Activated CD4-positive, alpha-beta T cell treated with anti-CD3 and anti-CD28 coated beads, Interleukin-2, amount 10 ng/mL, durations not matched to agents 7 days and 5 days (primary cell): ENCODE measurements at places on chromosomes 12 and 14. TPM values are rescaled to one million over a fixed set of nuclear protein-coding genes. Genes with fewer than 3 reads are reported as not detected.

GRCh38 chr12:65946821-65947220, 122.5 kb downstream of the HMGA2 start:
- no peak for DNase-seq

DNA sequence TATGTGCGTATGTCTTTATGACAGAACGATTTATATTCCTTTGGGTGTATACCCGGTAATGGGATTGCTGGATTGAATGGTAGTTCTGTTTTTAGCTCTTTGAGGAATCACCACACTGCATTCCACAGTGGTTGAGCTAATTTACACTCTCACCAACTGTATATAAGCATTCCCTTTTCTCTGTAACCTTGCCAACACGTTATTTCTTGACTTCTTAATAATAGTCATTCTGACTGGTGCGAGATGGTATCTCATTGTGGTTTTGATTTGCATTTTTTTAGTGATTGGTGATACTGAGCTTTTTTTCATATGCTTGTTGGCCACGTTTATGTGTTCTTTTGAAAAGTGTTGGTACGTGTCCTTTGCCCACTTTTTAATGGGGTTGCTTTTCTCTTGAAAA, 49.7 kb downstream of the FRS2 start:
- no peak for DNase-seq

- no peak for DNase-seq
These were observed 13.9 kb upstream of the GPRC5D start for GRCh38 chr12:12965836-12966235.

DNA sequence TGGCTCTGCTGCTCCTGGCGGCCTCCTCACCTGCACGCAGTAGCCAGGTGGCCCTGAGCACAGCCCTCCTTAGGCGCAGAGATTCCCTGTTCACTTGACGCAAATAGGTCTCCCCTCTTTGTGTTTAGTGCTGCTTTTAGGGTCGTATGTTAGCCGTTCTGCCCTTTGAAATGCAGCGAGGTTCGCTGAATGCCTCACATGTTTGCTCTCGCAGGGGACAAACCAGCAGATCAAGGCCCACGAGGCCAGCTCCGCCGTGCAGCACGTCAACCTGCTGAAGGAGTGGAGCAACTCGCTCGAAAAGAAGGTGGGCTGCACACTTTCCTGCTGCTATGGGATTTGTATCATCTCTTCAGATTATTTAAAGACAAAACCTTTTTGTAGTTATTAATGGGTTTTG, 31.4 kb upstream of the AMN start:
- DNase-seq: no peak

DNA sequence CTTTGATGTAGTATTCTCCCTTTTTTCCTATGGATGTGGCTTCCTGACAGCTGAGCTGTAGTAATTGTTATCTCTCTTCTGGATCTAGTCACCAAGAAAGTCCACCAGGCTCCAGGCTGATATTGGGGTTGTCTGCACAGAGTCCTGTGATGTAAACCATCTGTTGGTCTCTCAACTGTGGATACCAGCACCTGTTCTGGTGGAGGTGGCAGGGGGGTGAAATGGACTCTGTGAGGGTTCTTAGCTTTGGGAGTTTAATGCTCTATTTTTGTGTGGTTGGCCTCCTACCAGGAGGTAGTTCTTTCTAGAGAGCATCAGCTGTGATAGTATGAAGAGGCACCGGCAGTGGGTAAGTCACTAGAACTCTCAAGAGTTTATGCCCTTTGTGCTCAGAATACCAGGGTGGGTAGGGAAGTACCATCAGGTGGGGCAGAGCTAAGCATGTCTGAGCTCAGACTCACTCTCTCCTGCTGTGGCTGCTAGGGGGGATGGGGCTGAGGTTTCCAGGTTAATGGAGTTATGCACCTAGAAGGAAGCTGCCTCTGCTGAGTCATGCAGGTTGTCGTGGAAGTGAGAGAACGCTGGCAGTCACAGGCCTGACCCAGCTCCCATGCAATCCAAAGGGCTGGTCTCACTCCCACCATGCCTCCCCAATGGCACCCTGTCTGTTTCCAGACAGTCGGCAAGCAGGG, 3.0 kb upstream of the TAS2R14 start:
- no peak for DNase-seq

DNA sequence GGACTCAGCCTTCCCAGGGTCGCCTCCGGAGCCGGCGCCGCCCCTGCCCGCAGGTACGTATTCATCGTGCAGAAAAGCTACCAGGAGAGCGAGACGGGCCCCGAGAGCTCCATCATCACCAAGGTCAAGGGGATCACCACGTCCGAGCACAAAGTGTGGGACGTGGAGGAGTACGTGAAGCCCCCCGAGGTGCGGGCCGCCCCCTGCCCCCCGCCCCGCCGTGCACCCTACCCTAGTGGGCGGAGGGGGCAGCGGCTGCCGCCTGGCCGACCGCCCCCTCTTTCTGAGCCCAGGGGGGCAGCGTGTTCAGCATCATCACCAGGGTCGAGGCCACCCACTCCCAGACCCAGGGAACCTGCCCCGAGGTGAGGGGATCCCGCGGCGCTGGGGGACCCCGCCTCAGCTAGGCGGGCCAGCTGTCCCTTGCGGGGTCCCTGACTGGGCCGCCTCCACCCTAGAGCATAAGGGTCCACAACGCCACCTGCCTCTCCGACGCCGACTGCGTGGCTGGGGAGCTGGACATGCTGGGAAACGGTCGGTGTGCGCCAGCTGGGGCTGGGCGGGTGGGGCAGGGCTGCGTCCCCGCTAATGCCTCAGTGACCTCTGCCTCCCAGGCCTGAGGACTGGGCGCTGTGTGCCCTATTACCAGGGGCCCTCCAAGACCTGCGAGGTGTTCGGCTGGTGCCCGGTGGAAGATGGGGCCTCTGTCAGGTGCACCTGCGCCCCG, 973 bp downstream of the P2RX2 start:
- no peak for DNase-seq

BHLHE41 gene
- not detected for total RNA-seq

GTF2H3 gene
- total RNA-seq: 46.7 TPM
